ENCODE measurements at places on chromosomes 3 and 15. TPM values are rescaled to one million over a fixed set of nuclear protein-coding genes. Genes with fewer than 3 reads are reported as not detected.

The LEKR1 gene
- 0.69 TPM for total RNA-seq

The CD86 gene
- not detected for total RNA-seq

The EPHA3 gene
- 0.33 TPM for total RNA-seq

The SERPINI2 gene
- 0.46 TPM for total RNA-seq

The AHSG gene
- not detected for total RNA-seq

The NECTIN3 gene
- total RNA-seq: 22.0 TPM

The CX3CR1 gene
- not detected for total RNA-seq

The GPR27 gene
- total RNA-seq: 0.15 TPM

The SHC4 gene
- 65.9 TPM for total RNA-seq

The UACA gene
- 33.3 TPM for total RNA-seq

The ZKSCAN7 gene
- total RNA-seq: 7.1 TPM

The NAALADL2 gene
- total RNA-seq: 7.1 TPM

The PLCH1 gene
- 2.1 TPM for total RNA-seq

The CSPG4 gene
- total RNA-seq: 100 TPM

The CCDC174 gene
- total RNA-seq: 6.3 TPM

The CRABP1 gene
- total RNA-seq: not detected

The SLC30A4 gene
- total RNA-seq: 4.3 TPM

The HYAL3 gene
- 5.4 TPM for total RNA-seq

The IP6K1 gene
- 74.3 TPM for total RNA-seq

The CASR gene
- not detected for total RNA-seq

The RTP1 gene
- total RNA-seq: not detected

The CRYGS gene
- 1.0 TPM for total RNA-seq

The ERICH6 gene
- not detected for total RNA-seq

The LRRN1 gene
- not detected for total RNA-seq

The CCR8 gene
- not detected for total RNA-seq

The SPRED1 gene
- total RNA-seq: 45.8 TPM

The GABRG3 gene
- total RNA-seq: 4.5 TPM

The SAMD7 gene
- total RNA-seq: not detected

The KY gene
- 0.15 TPM for total RNA-seq

The HTR3C gene
- total RNA-seq: not detected
